Cardiac atrium fibroblast (primary cell): ENCODE measurements at places on chromosomes 1 and 21. TPM values are rescaled to one million over a fixed set of nuclear protein-coding genes. Genes with fewer than 3 reads are reported as not detected.

Gene DPYD
- 55.2 and 56.3 TPM in 2 replicates for total RNA-seq

Gene ZNF593OS
- not detected in 2 replicates for total RNA-seq

Gene ALDH4A1
- total RNA-seq = 10.5 and 11.2 TPM in 2 replicates

Gene ATAD3C
- total RNA-seq = not detected in 2 replicates

Gene CR1
- not detected in 2 replicates for total RNA-seq

Gene FCRLB
- 0.18 and 1.8 TPM in 2 replicates for total RNA-seq

Gene CXADR
- 0.18 and 2.4 TPM in 2 replicates for total RNA-seq
